M059J (cell line): ENCODE measurements at places on chromosomes 2 and 18.

GRCh38 chr2:217402761-217403383 is 543.0 kb upstream of the TNP1 start:
- DNase-seq = peak; percentile 58

GRCh38 chr18:27735117-27735516 is 441.8 kb downstream of the CDH2 start:
- DNase-seq = no peak

DNA sequence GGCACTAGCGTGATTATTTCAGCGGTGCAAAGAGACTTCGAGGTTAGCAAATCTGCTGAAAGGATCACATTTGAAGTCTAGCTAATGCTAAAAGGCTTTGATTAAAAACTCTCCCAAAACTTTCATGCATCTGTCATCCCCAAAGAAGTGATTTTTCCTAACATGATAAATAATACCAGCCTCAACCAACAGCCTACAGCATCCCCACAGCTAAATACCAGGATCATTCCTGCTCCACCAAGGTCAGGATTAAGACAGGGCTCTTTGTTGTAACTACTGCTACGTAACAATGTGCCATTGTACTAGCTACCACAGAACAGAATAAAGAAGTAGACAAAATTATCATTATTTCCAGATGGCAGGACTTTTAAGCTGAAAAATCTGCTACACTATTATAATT is 1.6 kb downstream of the OR6B3 start:
- no peak for DNase-seq

GRCh38 chr2:215636816-215637215 is 200.9 kb upstream of the FN1 start:
- no peak for DNase-seq

DNA sequence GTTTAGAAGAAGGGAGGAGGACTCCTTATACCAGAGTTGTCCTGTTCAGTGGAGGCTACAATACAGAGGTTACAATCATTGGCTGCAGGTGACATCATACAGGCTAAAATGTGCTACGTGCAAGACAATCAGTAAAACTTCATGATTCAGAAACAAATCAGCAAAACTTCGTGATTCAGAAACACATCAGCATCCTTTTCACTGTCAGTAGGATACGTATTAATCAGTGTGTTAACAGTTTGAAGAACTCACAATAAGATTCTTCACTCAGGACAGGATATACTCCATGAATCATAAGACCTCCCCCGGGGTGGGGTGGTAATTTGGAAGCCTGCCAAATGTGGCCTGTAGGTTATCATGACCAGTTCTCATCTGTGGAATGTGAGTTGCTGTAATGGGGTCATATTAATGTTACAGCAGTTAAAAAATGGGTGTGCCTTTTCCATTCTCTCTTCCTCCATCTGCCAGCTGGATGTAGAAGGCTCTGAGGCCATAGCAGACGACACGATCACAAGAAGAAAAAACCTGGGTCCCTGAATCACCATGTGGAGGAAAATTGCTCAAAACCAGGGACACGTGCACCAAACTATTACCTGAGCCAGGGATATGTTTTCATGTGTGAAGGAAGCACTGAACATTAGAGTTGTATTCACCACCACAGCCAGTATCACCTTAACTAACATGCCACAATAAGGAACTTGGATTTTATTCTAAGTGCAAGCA is 134.8 kb upstream of the CREB1 start:
- DNase-seq = peak; percentile 98

DNA sequence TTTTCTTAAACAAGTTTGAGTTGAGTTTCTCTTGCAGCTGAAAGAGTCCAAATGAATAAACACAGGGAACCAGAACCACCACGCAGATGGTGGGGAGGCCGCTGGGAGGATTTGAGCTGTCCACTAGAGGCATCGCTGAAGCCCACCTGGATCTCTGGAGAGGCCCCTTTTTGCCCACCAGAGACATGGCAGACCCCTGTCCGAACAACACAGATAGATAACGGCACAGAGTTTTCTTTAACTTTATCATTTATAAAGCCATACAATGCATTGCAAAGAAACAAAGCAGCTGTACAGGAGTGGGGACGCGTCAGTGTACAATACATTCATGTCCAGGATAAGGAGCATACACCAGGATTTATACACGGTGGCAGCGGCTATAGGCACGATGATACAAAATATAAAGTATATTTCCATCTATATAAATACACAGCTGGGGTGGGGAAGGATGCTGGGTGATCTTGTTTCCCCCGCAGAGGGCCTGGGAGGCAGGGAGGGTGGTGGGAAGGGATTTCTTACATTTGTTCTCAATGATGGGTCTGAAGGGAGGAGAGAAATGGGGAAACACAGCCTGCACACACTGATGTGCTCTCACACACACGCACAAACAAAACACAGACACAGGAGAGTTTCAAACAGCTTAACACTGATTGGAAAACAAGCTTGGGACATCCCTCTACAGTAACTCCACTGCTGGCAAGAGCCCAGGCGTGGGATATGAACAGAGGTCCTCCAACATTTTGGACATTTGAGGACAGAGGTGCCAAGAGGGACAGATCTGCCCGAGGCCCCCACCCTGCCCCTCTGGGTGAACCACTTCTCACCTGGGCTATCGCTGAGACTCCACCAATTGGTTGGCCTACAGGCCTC is 203.0 kb downstream of the TNS1 start:
- DNase-seq = no peak

GRCh38 chr2:63096491-63096890 is 45.9 kb downstream of the OTX1 start:
- DNase-seq = no peak

DNA sequence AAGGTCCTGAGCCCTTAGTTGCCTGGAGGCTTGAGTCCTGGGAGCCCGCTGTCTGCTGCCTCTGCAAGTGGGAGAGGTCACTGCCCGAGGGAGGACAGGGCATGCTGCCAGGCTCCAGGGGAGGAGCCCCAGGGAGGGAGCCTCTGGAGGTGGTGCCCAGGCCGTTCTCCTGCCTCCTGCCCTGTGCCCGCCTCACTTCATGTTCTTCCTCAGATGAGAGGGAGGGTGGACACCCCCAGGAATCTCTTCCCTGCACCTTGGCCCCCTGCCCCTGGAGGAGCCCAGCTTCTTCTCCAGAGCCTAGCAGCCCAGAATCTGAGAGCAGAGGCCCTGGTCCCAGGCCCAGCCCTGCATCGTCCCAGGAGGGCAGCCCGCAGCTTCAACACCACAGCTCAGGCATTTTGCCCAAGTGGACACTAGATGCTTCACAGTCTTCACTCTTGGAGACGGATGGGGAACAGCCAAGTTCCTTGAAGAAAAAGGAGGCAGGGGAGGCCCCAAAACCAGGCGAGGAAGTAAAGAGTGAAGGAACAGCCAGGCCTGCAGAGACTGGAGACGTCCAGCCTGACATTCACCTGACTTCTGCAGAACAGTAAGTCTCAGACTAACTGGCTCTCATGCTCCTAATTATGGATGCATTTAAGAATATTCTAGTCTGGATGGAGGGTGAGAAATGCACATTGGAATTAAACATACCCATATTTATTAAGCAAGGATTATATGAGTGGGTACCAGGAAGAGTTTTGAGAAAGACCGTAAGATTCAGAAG is 12.1 kb downstream of the PSD4 start:
- DNase-seq = peak; percentile 87

- DNase-seq = peak; percentile 32
Measured at GRCh38 chr2:20539133-20539719, 92.4 kb downstream of the RHOB start.

GRCh38 chr2:101305035-101305434 is 3.5 kb downstream of the RNF149 start:
- no peak for DNase-seq

- peak; percentile 3 for DNase-seq
Measured at GRCh38 chr2:220935789-220936321, 636.2 kb downstream of the EPHA4 start.

- peak; percentile 61 for DNase-seq
Measured at GRCh38 chr18:42426496-42427015, 471.5 kb downstream of the PIK3C3 start.

DNA sequence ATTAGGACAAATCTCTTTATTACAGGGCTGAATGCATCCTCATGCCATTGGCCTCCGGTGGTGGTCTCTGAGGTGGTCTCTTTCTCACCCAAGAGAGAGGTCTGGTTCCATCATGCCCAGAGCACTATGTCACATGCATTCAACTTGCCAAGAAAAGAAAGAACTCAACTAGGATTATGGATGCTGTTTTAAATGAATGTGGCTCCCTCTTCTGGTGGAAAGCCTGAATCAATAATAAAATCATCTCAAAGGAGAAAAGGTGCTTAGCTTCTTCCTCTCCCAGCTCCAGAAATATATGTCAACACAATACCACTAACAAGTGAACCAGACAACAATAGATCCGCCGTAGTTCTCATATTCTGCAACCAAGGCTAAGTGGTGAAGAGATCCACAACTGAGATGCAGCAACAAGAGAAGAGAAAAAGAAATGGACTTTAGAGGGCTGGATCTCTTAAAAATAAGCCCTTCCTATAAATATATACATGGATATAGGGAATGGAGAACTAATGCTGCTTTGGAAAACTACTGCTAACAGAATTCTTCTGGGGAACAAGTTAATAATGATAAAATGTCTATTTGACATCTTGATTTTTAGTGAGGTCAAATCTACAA is 396.8 kb downstream of the NCKAP5 start:
- DNase-seq = peak; percentile 73

GRCh38 chr18:8983195-8983594 is 119.3 kb upstream of the NDUFV2 start:
- no peak for DNase-seq

- no peak for DNase-seq
Measured at GRCh38 chr2:42724886-42725285, 39.0 kb downstream of the OXER1 start.

GRCh38 chr18:33820517-33821371 is 242.7 kb downstream of the ASXL3 start:
- no peak for DNase-seq

DNA sequence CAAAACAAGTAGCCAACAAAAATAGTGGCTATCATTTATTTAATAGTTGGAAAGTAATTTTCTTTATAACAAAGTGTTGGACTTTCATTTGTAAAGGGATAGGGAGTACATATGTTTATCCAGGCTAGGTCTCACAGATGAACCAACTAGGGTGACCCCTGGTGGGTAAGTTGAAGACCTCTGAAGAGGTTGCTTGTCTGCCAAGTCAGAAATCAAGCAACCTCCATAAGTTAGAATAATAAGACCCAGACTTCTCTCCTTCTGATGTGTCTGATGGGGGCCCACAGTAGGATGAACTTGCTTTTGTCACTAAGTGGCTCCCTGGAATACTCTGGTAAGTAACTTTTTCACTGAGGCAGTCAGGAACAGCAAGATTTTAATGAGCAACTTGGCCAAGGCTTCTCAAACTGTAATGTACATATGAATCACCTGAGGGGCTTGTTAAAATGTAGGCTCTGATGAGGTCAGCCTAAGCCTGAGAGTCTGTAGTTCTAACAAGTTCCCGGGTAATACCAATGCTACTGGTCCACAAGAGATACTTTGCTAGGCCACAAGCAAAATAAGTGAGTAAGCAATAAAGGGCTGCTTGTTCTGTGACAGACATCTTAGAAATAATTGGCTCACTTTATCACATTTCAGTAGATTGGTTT is 319.6 kb downstream of the PIK3C3 start:
- peak; percentile 52 for DNase-seq

DNA sequence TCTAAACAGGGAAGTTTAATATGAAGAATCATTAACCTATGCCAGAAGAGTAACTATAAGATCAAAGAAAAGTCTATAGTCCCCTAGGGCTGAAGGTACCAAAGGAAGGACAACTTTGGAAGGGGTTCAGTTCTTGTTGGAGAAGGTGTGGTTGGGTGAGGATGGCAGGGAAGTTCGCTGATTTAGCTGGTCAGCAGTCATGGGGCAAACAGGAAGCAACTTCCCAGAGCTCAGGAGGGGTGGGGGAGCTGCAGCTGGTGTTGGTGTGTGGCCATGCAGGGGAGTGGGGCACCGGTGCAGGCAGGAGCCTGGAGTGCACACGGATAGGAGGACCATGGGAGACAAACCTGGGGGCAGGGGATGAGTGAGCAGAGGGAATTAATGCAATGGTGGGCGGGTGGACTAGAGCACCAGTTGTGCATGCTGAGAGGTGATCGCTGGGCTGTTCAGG is 34.0 kb downstream of the FHOD3 start:
- no peak for DNase-seq

DNA sequence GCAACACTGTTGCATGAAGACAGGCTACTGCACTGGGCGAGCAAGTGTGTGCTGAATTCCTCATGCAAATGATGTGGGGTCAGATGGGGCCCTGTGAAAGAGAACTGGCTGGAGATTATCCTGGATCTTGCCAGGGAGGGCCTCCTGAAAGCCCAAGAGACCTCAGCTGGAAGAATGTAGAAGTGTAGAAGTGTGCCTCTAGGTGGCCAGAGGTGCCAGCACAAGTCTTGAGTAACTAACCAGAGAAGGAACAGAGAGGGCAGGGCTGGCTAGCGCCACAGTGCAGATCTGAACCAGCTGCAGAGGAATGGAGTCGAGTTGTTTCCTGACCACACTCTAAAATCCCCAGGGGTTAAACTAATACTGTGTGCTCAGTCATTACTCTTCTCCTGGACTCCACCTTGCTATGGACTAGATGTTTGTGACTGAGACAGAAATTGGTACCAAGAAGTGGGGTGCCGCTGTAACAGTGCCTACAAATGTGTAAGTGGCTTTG is 399.3 kb downstream of the LRATD1 start:
- DNase-seq = no peak

GRCh38 chr2:120384486-120385354 is 38.8 kb downstream of the INHBB start:
- DNase-seq = no peak

- no peak for DNase-seq
Measured at GRCh38 chr2:181305301-181306123, 151.7 kb upstream of the ITGA4 start.

DNA sequence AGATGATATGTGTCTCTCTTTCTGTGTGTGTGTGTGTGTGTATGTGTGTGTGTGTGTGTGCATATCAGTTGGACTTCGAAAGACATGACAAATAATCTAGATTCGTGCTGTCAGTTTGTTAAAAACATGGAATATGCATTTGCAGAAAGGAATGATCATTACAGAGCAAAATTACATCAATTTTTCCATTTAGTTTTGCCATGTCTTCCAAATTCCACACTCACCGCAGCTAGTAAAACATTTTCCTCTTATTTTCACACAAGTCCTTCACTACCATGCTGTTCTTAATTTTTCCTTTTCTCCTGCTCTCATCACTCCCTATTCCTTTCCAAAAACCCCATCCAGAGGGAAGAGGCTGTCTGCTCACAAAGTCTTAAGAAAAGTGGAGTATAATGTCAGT is 1191.4 kb upstream of the SLC39A10 start:
- no peak for DNase-seq

GRCh38 chr2:112065486-112065885 is 10.4 kb downstream of the TMEM87B start:
- DNase-seq = peak; percentile 3

- DNase-seq = peak; percentile 4
Measured at GRCh38 chr2:3575534-3576262, 638 bp downstream of the RPS7 start.

DNA sequence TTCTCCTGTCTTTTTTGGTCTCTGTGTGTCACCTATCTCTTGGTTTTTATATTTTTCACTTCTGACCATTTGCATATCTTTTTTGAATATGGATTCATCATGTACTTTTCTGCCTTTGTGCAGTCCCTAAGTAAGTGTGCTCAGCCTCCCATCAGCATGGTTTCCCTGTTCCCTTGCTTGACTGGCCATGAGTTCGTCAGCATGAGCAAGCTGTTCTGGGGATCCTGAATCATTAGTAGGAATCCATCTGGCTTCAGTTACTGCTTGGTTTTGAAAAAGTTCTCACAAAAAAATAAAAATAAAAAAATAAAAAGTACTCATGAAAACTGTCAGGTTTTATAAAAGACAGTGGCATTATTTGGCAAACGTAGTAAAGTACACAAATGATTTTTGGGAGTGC is 144.1 kb downstream of the NCOA1 start:
- no peak for DNase-seq

GRCh38 chr2:178258916-178259315 is 64.6 kb downstream of the OSBPL6 start:
- peak; percentile 45 for DNase-seq
